ENCODE measurements at places on chromosomes 7 and 10.

DNA sequence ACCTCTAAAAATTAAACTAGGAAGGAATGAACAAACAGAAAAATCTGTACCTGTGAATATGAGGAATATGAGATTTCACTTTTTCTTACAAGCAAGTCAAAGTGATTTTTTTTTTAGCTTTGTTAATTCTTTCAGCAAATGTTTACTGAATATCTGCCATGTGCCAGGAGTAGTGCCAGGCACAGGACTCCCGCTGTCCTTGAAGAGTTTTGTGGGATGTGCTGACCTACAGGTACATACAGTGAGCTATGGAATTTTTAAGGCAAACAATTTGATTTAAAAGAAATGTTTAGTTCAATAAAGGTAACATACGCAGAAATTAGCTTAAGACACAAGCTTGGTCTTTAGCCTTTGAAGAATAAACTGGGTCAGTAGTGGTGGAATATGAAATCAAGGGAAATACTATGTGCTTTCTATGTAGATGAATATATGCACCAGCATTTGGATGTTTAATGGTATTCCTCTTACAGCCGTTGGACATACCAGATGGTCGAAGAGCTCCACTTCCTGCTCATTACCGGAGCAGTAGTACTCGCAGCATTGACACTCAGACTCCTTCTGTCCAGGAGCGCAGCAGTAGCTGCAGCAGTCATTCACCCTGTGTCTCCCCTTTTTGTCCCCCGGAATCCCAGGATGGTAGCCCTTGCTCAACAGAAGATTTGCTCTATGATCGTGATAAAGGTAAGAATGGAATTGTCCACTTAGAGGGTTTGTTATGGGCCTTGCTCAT lies 102.0 kb downstream of the GLCCI1 start:
- no peak for DNase-seq

DNA sequence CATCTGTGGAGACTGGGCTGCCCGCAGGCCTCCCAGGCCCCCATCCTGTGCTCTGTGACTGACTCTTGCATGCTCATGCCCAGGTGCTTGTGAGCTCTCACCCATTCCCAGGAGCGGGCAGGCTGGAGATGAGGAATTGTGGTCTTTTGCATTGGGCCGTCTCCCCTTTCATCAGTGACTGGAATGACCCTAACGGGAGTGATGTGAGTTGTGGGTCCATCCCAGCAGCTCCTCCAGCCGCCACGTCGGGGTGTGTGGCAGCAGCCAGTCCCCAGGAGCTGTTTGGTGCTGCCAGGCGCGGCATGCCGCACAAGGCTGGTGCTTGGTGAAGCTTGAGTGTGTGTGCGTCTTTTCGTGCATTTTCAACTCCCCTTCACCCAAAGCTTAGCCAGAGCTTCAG lies 164.2 kb downstream of the ACTR3B start:
- DNase-seq, result no peak

DNA sequence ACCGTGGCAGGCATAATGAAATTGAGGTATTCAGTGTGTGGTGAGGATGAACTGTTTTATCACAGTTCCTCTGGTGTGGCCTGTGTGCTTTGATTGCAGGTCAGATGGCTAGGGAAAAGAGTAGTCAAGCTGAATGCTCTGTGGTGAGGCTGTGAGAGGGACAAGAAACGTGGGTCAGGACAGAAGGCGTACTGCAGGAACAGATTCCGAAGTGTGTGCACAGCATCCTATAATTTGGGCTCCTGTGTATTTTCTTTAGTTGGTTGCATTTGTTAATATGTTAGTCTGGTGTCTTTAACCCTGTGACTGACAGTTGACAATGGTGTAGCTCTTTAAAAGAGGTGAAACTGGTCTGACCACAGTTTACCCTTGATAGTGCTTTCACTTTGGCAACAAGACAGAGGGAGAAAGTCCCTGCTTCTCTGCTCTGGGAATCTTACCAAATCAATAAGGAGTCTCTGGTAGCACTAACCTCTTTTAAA lies 76.5 kb downstream of the AUTS2 start:
- DNase-seq, result no peak

- no peak for DNase-seq
Observed at GRCh38 chr7:94472608-94473007, 37.0 kb upstream of the CASD1 start.

GRCh38 chr10:15436696-15437095 lies 65.6 kb upstream of the FAM171A1 start:
- DNase-seq, result no peak

DNA sequence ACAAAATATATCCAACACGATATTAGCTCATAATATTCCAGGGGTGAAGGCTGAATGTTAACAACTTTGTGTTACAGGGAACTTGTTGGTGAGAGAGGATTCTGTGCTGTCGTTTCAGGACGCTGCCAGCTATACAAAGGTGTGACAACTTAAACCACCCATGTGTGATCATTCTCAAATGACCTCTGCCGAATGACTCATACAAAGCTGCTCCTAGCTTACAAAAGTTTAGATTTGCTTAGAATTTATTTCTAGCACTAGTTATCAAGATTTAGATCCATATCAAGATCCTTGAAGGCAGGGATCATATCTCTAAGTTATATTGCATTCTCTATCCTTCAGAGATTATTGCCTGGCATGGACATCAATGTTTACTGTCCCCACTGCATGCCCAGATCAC lies 65.3 kb downstream of the COBL start:
- no peak for DNase-seq

GRCh38 chr10:78559661-78560340 lies 509.0 kb upstream of the ZMIZ1 start:
- no peak for DNase-seq

DNA sequence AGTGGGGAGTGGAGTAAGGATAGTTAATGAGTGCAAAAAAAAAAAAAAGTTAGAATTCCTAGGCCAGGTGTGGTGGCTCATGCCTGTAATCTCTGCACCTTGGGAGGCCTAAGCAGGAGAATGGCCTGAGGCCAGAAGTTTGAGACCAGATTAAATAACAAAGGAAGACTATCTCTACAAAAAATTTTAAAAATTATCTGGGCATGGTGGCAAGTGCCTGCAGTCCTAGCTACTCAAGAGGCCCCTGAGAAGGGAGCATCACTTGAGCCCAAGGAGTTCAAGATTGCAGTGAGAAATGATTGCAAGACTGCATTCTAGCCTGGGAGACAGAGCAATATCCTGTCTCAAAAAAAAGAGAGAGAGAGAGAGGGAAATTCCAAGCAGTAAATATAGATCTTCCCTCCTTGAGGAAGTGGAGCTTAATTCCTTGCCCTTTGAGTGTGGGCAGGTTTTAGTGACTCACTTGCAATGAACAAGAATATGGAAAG lies 19.5 kb upstream of the CSTF2T start:
- no peak for DNase-seq

GRCh38 chr7:93461350-93461749 lies 113.2 kb downstream of the CALCR start:
- no peak for DNase-seq

GRCh38 chr10:118568327-118568848 lies 27.1 kb downstream of the PRLHR start:
- peak; percentile 74 for DNase-seq
